ENCODE measurements at places on chromosomes 13 and 19. TPM values are rescaled to one million over a fixed set of nuclear protein-coding genes. Genes with fewer than 3 reads are reported as not detected.

Gene ATP4B
- total RNA-seq = not detected

DNA sequence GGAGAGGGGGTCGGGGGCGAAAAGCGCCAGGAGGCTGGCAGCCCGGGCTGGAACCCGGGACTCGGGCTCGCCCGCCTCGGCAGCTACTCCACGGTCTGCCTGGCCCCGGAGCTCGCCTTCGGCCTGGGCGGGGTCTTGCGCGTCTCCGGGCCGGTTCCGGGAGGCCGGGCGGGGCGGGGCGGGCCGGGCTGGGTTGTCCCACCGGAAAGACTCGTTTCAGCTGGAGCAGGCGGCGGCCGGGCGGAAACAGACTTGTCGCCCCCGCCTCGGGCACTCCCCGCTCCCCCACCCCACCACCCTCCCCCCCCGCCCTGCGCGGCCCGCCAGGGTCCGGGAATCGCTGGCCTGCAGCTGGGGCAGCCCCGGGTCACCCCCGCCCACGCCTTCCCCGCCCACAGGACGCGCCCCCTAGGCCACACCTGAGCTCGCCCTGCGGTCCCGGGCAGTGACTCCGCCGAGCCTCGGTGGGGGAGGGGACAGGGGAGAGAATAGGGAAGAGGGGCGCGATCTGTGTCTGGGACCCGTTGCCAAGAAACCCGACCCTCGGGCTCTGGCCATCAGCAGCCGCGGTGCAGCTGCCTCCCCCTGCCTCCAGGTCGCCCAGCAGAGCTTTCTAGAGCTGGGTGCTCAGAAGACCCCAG lies 109.4 kb downstream of the KCTD15 start:
- peak; percentile 87 for DNase-seq
- H3K4me3 ChIP-seq = peak overlapping the region; percentile 82

DNA sequence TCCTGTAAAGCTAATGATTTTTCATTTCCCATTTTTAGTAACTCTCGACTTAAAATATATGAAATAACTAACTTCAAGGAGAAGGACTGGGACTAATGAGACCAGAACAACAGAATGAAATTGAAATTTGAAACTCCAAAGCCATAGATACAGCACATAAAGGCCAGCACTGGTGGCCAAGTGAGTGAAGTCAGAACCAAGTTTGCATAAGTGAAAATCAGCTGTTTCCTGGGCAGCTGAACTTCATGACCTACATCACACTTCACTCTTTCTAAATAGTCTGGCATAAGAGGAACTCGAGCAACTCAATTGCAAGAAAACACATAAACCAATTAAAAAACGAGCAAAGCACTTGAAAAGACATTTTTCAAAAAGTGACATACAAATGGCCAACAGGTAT lies 84.5 kb downstream of the DCLK1 start:
- no peak overlapping the region for H3K27ac ChIP-seq
- H3K4me3 ChIP-seq = no peak overlapping the region

DNA sequence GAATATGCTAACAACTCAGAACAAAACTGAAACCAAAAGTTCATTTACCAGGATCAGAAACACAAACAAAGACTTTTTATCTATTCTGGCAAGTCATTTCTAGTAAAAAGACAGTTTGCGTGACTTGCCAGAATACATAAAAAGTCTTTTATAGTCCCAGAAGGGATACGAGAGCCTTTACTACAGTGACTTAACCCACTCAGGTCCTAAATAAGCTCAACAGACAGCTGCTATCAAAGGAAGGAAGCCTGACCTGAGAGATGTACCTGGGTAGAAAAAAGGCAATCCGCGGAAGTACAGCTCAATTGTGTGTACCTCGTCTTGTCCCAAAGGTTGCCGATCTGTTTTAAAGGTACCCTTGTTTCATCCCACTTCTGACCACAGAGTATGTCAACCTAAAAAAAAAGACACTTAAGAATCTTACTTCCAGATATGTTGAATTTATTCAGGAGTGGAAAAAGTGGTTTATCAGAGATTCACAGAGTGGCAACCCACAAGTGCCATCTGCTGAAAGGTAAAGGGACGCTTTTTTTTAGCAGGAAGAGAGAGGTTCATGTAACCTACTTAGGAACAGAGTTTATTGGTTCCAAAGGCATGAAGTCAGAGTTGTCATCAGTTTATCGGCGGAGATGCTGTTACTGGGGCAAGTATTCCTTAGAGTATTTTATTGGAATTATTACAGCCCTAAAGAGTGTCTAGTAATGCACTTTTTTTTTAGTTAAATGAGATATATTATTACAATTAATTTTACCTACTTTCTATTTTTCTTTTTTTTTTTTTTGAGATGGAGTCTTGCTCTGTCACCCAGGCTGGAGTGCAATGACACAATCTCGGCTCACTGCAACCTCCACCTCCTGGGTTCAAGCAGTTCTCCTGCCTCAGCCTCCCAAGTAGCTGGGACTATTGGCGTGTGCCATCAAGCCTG lies 69.7 kb upstream of the C1QTNF9B start:
- H3K27ac ChIP-seq = no peak overlapping the region
- DNase-seq = no peak
- H3K36me3 ChIP-seq = no peaks in the 10 kb centered on the region

DNA sequence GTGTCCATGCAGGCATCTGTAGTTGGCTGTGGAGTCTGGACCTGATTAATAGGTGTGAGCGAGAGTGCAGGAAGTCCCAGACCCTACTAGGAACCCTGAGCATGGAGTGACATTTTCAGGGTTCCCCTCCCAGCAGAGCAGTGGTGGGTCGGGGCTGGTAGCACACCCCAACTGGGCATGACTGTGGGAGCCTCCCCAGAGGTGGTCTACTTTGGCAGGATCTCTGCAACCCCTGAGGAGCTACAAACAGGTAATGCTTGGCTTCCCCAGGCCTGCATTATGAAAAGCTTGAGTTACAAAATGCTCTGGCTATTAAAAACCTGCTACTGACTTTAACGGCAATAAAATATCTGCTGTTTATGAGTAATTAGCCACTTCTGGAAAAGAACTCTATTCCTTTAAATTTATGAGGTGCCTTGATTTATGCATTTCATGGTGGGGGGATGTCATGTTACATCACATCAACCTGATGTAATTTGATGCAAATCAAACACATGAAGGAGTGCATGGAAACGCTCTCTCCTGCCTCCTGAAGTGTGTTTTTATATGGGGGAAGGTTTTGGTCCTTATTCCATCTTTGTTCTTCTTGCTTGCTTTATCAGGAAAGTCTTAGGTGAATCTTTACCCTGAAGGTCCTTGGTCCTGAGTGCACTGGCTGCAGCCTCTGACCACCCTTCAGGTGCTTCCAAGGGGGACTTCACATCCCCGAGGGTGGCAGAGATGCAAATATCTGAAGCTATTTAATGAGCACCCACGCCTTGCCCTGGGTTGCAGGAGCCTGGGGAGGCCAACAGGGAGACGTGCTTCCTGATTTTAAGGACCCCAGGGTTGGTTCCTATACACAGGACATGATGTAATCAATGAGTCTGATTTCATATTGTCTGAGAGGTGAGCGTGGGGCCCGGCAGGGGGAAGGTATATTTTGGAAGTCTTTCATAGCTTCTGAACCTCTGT lies 54.0 kb downstream of the ZNF536 start:
- DNase-seq = no peak
- no peaks in the 10 kb centered on the region for H3K36me3 ChIP-seq
- H3K4me1 ChIP-seq = no peaks in the 10 kb centered on the region
- no peaks in the 10 kb centered on the region for H3K27me3 ChIP-seq
- H3K27ac ChIP-seq = no peak overlapping the region
